Karpas-422 (cell line): ENCODE measurements at places on chromosomes 1 and 21.
A peak's percentile ranks its signal among the peaks of the same experiment; 100 is the strongest.

DNA sequence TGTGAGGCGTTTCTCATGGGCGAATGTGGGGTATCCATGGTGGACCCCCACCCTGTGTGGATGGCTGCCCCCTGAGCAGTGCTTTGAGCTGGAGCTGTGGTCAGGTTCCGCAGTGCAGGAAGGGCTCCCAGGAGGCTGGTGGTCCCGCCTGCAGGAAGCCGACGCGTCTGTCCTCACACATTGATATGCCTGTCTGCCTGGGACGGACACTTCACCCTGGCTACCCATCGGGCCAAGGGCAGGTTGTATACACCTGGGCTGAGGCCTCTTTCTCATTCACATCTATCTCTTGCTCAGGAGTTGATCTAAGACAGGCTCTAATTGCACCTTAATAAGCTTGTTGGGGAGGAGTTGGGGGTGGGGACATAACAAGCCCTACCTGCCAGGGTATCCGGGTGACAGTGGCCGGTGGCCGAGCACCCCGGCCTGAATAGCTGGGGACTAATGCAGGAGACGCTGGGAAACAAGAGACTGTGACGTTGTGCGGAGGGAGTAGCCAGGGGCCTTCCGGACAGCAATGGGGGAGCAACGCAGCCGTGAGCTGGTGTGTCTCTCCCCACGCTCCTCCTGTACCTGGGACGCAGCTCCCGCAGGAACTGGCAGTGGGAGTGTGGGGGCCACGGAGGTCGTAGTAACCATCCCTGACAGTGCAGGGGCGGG lies 21.7 kb downstream of the PDXK start:
- no peak for DNase-seq

DNA sequence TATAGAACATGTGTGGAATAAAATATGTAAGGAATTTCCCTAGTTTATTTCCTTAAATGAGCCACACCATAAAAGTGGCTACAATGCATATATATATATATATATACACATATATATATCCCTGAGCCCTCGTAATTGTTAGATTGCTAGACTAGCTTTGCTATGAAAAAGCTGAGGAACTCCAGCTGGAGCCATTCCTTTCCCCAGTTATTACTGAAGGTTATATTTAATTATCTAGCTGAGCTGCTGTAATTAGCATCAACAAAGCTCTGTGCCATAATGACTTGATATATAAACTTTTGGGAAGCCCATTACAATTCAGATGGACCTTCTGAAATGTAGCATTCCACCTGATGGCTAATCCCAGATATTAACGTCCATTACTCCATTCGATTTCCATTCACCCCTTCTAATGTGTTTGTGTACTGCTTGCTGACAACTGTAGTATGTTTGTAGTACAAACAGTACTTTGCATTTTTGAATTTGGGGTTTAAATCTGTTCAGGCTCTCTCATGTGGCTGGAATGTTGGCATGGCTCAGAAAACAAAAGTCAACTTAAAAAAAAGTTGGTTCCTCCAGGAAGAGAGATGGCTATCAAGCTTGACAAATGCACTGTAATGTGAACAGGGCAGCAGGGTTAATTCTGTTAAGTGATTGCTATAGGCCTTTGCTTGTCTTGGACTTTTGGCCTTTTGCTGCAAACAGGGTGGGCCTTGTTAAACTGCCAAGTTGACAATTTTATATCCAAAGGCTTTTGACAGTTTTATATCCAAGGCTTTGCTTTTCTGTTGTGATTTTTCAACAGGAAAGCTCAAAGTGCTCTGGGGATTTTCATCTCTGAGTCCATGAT lies 170.0 kb downstream of the LTN1 start:
- no peak for DNase-seq

DNA sequence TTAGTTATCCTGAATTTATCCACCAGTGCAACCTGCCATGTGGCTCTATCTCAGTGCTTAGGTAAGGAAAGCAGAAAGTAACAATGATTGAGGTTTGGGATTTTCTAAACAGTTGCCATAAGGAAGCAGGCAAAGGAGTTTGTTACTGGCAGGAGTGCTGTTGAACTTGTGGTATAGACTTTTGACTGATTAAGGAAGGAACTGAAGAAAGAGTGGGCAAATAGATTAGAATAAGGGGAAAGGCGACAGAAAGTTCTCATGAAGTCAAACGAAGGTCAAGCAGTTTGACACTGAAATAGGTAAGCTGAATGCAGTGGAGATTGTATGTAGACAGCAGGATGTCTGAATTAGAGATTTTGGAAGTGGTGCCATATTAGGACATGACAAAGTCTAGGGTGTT lies 24.2 kb upstream of the CR2 start:
- DNase-seq: no peak

DNA sequence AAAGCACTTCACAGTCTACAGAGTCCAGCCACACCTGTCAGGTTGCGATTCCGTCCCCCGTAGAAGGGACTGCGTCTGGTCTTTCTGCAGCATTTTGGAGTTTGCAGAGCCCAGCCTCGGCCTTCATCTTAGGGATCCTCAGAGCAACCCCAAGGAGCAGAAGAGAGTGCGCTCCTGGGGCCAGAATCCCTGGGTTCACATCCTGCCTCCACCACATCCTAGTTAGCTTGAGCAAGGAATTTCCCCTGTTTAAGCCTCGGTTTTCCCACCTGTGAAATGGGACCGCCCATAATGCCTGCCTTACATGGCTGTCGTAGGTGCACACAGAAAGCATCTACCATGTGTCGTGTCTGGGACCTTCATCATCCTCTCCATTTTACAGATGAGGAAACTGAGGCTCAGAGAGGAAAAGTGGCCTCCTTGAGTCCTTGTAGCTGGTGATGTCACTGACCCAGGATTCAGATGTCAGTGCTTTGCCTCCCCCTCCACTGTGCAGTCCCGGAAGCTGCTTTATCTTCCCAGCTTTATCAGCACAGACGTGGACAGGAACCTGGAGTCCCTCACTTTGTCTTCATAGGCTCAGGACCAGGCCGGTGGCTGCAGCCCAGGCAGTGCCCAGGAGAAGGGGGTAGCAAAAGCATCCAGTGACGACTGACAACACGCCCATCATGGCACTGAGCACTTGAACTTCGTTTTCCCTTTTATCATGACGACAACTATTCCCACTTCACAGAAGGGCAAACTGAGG lies 438.5 kb downstream of the MATN1 start:
- DNase-seq: no peak

GRCh38 chr1:161079436-161080110 lies 9.8 kb downstream of the NECTIN4 start:
- peak; percentile 48 for DNase-seq

DNA sequence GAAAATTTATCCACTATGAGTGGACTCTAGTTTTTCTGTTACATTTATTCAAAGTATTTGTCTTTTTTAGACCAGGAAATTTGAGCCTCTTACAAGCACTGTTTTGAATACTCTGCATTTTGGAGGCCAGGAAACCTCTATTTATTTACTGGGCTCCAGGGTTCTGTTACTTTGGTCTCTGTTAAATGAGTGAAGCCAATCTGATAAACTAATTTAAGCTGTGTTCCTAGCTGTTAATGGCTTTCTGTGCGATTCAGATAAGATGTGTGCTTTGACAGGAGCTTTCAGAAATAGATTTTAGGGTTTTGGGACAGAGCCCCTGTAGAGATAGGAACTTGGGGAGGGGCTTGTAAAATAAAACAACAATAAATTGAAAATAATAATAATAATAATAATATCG lies 23.9 kb downstream of the ACKR1 start:
- no peak for DNase-seq
